ENCODE measurements at places on chromosomes 4 and X. TPM values are rescaled to one million over a fixed set of nuclear protein-coding genes. Genes with fewer than 3 reads are reported as not detected.

The F11 gene
- 0.35 TPM for total RNA-seq

The SPATA4 gene
- 0.22 TPM for total RNA-seq

DNA sequence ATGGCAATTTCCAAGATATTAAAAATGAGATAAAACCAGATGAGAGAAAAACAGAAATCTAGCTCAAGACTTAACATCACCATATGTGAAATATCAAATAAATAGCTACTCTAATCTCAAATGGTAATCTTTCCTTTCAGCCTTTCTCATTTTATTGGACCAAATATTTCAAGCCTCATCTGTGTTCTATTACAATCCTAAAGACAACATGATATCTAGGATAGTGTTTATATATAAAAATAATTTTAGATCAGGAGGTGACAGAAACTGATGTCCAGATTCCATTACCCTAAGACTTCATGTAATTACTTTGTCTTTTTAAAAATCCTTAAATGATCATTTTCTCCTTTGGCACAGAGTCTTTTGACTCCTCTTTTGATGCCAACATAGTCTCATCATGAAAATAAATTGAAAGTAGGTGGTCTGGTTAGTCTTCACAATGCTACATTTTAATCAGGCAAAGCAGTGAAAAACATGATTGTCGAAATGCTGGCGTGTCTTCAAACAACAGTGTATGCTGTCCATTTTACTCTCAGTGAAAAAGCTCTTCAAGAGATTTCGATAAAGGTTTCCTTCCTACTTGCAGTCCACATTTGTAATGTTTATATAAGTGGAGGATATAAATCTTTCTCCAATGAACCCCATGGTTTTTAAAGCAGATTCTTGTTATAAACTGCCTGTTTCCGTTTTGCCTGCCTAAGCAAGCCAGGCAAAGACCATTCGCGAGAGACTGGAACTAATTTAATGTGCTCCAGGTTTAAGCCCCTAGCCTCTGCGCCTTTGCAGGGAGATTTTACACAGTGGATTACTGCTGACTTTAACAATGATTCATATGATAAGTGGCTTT is 169.8 kb downstream of the SCFD2 start:
- no peak for DNase-seq

DNA sequence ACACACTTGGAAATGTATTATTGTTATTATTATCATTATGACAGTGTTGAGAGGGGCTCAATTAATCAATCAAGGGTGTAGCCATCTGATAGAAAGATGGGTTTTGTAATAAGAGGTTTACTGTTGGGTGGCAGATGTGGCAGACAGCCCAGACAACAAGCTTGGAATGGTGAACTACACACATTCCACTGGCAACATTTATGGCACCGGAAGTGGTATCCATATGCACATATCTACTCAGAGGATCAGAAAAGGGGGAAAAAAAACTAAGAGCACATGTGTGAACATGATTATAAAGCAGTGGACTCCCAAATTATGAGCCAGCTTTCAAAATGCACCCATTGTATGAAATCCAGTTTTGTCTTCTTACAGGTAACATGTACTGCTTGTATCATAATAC is 125.9 kb upstream of the ARX start:
- DNase-seq: no peak

- DNase-seq: no peak
Measured at GRCh38 chr4:99856166-99856565, 38.1 kb downstream of the LAMTOR3 start.

DNA sequence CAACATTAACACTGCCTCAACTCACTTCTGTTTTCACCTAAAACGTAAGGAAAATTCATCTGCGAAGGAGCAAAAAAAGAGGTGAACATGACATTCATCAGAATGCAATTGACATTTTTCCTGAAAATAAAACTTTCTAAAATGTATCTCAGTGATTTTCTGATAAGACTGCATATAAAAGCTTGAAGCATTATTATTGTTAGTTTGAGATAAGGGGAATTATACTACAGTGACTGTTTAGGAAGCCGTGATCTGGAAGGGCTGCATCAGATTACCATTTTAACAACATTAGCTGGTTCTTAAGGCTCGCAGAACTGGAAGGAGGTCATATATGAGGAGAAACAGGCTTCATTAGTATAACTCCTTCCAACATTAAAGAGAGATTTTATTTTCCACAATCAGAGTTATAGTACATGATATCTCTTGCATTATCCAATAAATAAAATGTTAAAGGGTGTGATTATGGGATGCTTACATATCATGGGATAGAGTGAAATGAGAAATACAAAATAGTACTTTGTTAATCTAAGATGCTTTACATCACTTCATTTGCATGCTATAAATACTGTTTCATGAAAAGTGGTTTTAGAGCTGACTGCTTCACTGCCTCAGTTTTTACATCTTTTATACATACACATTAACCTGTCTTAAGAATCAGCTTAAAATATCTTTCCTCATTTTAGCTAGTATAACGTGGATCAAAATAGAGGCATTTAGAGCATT is 1820.1 kb upstream of the TENM3 start:
- no peak for DNase-seq

DNA sequence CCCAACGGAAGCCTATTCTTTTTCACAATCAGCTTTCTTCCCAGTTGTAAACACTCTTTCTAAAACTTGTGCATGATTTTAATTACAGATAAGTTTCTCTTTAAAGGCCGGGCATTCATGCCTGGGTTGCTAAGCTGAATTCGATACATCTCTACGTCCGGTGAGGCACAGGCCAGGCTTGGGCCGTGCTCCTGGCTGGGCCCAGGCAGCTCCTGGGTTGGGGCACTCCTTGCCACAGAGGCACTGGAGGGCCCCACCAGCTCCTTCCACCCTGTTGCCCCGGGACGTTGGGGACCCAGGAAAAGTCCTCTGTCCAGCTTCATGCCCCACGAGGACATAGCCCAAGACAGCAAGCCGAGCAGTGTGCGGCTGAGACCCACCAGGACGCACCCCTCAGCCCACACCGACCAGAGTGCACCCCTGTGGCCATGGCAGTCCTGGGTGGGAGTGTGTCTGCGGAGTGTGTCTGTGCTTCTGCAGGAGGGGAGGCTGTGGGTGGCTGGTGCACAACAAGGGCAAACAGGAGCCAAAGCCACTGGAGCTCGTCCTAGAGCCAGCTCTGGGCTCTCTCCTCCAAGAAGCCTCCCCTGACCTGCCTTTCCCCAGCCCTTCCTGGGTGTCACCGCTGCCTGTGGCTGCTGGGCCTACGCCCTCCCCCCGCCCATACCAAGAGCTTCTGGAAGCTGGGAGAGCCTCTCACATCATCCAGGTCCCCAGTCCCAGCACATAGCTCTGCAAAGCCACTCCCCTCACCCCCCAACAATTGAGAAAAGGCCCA is 128.0 kb upstream of the NKX1-1 start:
- no peak for DNase-seq

GRCh38 chr4:69828828-69829227 is 31.1 kb downstream of the SULT1E1 start:
- DNase-seq: no peak

- DNase-seq: no peak
Measured at GRCh38 chr4:81021142-81021944, 9.2 kb upstream of the BMP3 start.

DNA sequence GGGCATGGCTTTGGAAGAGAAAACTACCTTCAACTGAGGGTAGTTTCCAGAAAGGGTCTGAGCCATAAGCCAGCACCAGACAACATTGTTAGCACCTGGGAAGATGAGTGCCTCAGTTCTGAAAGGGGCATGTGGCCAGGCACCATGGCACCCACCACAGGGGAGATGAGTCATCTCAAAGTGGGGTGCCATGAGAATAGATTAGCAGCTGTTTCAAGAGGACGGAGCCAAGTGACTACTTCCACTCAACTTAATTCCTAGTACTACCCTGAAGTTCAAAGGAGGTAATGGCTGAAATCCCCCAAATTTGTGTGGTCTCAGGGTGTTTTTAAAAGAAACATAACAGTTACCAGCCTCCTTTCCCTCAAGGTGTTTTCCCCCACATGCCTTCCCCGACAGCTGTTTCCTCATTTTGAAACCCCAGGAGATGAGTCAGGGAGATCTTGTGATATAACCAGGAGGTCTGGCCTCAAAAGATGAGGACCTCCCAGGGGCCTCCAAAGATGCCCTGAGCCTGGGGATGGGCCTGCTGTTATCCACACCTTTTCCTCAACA is 27.8 kb upstream of the FTHL17 start:
- DNase-seq: no peak

DNA sequence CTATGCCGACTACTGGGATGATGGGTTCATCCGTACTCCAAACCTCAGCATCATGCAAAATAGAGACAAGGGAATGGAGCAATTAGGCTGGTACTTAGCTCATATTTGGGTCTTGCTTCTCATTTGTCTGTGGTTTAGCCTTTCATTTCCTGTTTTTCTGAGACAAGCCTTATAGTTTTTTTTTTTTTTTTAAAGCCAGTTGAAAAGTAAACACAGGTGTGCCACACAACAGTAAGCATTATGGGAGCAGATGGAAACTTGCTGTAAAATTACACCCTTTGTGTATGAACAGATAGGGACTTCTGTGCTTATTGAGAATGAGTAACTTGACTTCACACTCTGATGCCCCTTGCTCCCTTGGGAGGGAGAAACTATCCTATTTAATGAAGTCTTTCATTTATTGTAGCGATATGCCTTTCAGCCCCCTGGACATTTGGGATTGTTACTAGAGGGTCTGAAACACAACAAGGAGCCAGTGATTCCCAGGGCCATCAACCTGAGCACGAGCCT is 13.7 kb downstream of the RASSF6 start:
- no peak for DNase-seq

DNA sequence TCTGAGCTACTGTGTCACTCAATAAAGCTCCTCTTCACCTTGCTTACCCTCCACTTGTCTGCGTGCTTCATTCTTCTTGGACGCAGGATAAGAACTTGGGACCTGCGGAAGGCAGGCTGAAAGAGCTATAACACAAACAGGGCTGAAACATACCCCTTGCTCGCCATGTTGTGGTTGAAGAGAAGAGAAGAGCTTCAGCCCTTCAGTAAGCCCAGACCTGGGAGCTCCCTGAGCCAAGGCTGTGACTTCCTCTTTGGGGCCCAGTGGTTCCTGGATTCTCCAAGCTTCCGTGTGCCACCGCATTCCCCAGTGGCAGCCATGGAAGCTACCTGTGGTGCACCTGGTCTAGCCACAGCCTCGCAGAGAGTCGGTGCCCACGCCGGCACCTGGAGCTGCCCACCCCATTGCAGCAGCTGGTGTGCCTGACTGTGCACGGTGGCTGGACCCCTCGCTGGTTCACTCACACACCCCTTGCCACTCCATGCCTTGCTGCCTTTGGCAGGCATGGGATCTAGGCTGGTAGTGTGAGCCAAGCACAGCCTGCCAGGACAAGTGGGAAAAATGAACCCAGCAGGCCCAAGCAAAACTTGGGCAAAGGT is 160.6 kb downstream of the EVC2 start:
- DNase-seq: no peak

DNA sequence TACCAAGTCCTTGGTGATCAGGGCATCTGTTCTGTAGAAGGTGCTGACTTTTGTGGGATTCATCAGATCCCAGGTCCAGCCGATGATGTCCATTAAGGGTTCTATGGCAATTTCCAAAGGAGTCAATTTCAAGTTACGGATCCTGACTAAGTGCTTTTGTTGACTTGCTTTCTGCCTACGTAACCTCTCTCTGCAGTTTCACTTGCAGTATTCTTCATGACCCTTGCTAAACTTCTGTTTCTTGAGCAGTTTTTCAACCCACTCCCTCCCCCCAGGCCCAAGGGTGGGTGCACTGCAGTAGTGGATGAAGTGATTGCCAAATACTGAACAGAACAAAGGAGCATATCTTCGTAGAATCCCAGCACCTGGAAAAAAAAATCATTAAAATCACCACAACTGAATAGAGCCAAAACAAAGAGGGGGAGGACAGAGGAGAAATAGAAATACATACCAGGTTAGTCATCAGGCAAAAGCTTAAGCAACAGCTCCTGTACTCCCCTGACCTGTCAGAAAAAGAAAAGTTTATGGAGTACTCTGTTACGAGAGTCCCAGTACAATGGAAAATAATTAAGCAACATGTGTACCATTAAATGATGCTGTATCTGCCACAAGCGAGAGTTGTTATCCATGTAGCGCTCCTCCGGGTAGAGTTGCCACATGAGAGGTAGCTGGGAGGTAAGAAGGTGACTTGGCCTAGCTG is 5.8 kb downstream of the CMC4 start:
- no peak for DNase-seq

DNA sequence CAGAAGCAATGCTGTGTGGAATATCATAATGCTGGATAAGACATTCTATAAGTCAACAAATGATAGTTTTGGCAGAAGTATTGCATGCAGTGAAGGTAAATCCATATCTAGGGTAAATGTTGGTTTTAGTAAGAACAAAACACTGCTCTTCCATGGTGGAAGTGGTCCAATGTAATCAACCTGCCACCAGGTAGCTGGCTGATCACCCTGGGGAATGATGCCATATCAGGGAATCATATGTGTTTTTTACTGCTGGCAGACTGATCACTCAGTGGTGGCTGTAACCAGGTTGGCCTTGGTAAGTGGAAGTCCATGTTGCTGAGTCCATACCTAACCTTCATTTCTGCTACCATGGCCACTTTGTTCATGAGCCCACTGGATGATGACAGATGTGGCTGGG is 74.0 kb upstream of the CENPE start:
- DNase-seq: no peak

GRCh38 chr4:126513596-126513995 is 1119.2 kb upstream of the INTU start:
- DNase-seq: no peak

GRCh38 chr4:145663194-145663593 is 16.8 kb upstream of the C4orf51 start:
- no peak for DNase-seq

- no peak for DNase-seq
Measured at GRCh38 chrX:19724409-19724808, 163.0 kb downstream of the SH3KBP1 start.
